ENCODE measurements at places on chromosomes 1 and 21. TPM values are rescaled to one million over a fixed set of nuclear protein-coding genes. Genes with fewer than 3 reads are reported as not detected.

TGFBR3 gene
- 7.3 TPM for total RNA-seq

PANK4 gene
- total RNA-seq: 10.0 TPM

SH3BGR gene
- 4.5 TPM for total RNA-seq

RASSF5 gene
- total RNA-seq: 9.0 TPM

BSND gene
- not detected for total RNA-seq

FMN2 gene
- total RNA-seq: 1.4 TPM

SPRR1B gene
- not detected for total RNA-seq

FCMR gene
- total RNA-seq: 1.0 TPM

AUNIP gene
- 0.19 TPM for total RNA-seq

ENO1 gene
- total RNA-seq: 251 TPM

MYOG gene
- total RNA-seq: not detected

B3GALT5 gene
- 5.9 TPM for total RNA-seq

SELE gene
- total RNA-seq: 3.1 TPM

RAB42 gene
- 0.67 TPM for total RNA-seq

OR2T33 gene
- not detected for total RNA-seq

CFAP74 gene
- total RNA-seq: not detected

CASQ2 gene
- not detected for total RNA-seq

OPRD1 gene
- total RNA-seq: 0.19 TPM

GPR25 gene
- total RNA-seq: not detected

EDARADD gene
- total RNA-seq: 4.0 TPM

RNU1-4 gene
- 4,050 TPM for total RNA-seq

CLCA4 gene
- total RNA-seq: not detected

HIVEP3 gene
- total RNA-seq: 3.2 TPM

ZFP69 gene
- total RNA-seq: 1.5 TPM

CDC42BPA gene
- 16.4 TPM for total RNA-seq

VASH2 gene
- 1.9 TPM for total RNA-seq

PRKCZ gene
- 20.4 TPM for total RNA-seq

KCNE2 gene
- total RNA-seq: not detected

FAM163A gene
- total RNA-seq: not detected

PLA2G4A gene
- total RNA-seq: 2.0 TPM

TSPEAR gene
- 0.05 TPM for total RNA-seq

ECM1 gene
- 0.63 TPM for total RNA-seq

NPHS2 gene
- total RNA-seq: not detected

OPTC gene
- not detected for total RNA-seq

KIF26B gene
- total RNA-seq: 0.28 TPM

TXNIP gene
- total RNA-seq: 314 TPM

All from pancreas (tissue), 10 donors.